ENCODE measurements at places on chromosomes 4 and X.

DNA sequence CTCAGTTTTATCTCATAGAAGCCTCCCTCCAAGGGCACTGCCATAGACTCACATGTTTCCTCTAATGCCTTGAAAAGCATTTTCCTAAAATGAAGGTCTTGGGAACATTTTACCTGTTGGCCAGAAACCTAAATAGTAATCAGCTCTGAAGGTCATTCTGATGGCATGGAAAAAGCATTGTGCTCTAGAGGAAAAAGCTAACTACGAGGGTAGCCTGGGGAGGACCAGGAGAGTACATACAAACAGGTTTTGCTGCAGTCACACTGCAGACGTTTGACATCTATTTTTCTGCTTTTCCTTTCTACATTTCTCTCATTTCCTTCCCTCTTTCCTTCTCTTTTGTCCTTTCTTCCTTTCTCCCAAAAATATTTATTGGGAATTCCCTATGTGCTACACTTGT, 103.3 kb upstream of the SORBS2 start:
- no peak for DNase-seq

- DNase-seq = no peak
Observed at GRCh38 chr4:80142394-80143306, 54.7 kb upstream of the PRDM8 start.

DNA sequence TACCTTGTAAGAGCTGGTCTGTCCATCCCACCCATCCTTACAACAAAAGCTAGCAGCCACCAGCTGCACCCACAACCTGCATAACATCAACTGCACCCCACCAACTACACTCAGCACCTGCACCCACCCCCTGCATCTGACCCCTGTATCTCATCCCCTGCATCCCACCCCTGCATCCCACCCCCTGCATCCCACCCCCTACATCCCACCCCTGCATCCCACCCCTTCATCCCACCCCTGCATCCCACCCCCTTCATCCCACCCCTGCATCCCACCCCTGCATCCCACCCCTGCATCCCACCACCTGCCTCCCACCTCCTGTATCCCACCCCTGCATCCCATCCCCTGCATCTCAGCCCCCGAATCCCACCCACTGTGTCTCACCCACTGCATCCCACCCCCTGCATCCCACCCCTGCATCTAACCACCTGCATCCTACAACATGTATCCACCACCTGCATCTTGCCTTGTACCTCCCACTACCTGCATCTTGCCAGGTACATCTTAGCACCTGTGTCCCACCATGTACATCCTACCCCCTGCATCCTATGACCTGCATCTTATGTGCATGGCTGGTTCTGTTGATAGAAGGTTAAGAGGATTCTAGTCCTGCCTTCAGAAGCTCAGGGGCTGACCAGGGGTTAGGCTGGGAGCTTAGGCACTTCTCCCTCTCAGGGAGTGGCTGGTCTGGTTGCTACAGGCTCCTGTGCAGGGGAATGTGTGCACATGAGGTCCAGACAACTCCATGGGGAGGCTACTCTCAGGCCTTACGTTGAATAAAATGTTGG, 9.4 kb downstream of the TMEM271 start:
- no peak for DNase-seq

- DNase-seq = no peak
Observed at GRCh38 chr4:112532267-112532666, 16.3 kb upstream of the NEUROG2 start.

DNA sequence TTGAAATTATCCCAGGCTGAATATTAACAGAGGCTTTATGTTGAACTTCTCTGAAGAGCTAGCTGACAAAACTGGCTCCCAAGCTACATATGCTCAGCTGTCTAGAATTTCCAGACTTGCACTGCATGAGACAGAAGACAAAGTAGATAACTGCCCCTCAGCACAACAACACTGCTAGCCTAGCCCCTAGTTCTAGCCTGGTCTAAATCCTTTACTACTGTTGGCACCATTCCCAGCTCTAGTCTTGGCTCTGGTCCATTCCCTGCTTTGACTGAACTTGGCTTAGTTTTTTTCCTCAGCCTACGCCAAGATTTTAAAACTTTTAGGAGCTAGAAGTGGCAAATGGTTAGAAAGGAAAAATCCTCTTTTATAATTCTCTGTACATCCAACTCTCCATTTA, 7.6 kb upstream of the OPHN1 start:
- DNase-seq = no peak

DNA sequence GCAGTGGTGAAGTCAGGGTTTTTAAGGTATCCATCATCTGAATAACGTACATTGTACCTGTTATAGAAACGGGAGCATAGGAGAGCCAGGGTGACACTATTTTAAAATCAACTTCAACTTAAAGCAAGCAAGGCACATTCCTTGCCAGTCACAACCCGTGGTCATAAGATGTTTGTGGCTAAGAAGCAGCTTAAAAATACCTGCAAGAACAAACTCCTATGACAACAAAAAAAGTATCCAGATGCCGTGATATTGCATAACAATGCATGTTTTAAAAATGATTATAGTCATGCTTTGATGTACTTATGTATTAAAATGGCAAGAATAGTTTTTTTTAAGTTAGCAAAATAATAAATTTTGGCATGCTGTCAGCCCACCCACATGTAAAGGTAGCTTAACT, 16.5 kb upstream of the SYNPO2 start:
- DNase-seq = no peak

DNA sequence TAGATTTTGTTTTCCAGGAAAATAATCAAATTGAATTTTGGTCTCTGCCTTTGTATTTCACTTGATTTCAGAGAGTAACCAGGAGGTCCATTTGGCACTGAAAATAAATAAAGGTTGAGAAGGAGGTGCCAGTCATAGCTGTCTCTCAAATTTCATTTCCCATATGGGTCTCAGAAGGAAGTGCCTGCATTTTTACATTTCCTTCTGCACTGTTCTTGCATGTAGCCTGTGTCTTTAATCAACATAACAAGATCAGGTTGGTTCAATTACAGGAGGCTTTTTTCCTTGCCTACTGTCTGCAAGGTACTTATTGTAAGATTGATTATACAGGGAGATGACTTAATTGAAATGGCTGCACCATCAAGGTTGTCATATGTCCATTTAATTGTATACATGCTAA, 15.7 kb downstream of the LRRC66 start:
- no peak for DNase-seq

- DNase-seq = no peak
Observed at GRCh38 chr4:15754323-15754722, 23.8 kb upstream of the CD38 start.

DNA sequence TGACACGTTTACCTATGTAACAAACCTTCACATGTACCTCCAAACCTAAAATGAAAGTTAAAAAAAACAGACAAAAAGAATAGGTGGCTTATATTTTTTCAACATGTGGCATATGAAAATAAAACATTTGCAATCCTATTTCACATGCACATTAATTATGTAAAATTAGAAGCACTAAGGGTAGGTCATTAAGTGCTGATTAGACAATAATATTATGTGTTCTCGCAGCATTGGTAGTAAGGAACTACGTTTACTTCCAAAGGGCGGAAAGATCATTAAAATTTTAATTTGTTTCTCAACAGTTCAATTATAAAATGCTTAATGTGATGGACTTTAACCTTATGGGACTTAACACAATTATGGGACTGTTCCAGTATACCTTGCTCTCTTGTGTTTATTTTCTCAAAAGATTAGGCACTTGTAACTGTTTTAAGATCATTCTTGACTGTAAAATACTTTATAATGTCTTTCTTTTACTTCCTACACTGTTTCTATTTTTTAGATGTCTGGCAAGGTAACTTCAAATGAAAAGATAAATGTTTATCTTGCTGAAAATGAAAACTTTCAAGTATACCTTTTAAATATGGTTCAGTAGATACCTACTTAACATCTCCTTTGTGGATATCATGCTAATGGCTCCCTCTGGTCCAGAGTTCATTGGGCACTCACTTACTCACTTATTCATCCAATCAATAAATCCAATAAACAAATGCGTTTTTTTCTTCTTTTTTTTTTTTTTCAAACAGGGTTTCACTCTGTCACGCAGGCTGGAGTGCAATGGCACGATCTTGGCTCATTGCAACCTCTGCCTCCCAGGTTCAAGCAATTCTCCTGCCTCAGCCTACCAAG, 202.0 kb downstream of the ARAP2 start:
- DNase-seq = no peak

GRCh38 chrX:75623535-75623934, 100.7 kb upstream of the ZDHHC15 start:
- no peak for DNase-seq

- DNase-seq = no peak
Observed at GRCh38 chr4:115484479-115484878, 371.1 kb upstream of the NDST4 start.

GRCh38 chr4:119189638-119190037, 22.9 kb upstream of the USP53 start:
- no peak for DNase-seq

DNA sequence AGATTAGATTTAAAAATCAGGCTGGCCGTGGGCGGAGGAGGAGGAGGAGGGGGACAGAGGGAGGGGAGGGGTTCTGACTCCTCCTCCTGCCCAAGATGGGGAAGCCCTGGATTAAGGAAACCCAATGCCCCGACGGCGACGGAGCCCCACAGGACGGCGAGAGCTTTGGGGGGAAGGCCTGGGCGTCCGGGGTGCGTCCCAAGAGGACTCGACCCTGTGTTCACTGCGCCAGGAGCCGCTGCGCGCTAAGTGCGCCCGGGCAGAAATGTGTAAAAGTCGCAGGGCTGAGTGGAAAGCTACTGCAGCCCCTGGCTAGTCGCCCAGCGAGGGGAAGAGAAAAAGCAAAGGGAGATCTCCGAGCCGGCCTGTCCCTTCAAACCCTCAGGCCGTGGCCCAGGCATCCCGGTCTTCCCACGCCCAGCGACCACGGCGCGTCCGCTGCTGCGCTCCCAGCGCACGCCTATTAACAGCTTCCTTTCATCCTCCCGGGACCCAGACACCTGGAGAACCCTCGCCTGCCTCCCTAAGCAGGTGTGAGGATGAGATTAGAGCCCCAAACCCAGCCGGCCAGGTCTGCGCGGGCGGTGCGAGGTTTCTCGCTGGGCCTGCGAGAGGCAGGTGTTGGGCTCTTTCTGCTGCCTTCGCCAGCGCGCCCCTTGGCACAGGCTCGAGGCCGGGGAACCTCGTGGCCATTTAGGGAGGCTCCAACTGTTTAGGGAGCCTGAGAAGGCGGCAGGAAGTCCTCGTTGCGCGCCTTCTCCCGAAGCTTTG, 1.4 kb upstream of the RPS6KA3 start:
- no peak for DNase-seq

GRCh38 chr4:88846206-88846790, 148.7 kb upstream of the NAP1L5 start:
- no peak for DNase-seq

- no peak for DNase-seq
Observed at GRCh38 chr4:56649445-56650261, 31.4 kb downstream of the HOPX start.

DNA sequence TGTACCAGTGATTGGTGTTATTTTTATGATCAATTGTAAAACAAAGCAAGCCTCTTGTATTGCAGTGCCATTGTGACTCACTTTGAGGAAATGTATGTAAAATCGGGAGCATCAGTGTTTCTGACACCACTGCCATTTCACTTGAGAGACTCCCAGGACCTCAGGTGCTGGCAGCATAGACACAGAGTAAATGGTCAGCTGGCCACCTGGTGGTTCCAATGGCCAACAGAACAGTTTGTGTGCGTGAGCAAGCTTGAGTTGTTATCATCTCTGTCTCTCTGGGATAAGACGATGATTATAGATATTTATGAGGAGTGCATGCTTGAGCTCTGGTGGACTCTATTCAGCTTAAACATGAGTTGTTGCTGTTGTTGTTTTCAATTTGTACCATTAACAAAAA, 356.6 kb downstream of the GUCY2F start:
- no peak for DNase-seq

- no peak for DNase-seq
Observed at GRCh38 chr4:149964001-149964796, 114.0 kb upstream of the DCLK2 start.

- no peak for DNase-seq
Observed at GRCh38 chr4:186685767-186686183, 37.9 kb downstream of the FAT1 start.

DNA sequence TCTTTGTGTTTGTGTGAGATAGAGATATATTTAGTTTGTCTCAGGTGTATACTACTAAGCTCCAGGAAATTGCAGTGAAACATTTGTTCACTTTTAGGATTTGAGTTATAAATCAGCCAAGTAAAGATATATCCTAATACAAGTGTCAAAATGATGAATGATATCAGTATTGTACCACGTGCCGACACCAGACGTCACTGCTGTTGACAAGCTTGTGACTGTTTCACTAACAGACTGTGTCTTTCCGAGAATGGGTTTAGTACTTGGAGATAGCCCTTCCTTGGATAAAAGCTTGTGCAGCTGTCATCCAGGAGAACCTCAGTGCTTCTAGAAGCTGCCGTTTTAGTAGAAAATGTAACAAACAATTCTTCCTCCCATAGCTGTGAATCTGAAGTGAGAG, 343.3 kb downstream of the FBXO8 start:
- DNase-seq = no peak

- DNase-seq = no peak
Observed at GRCh38 chr4:75630174-75630936, at the start of gene CDKL2. CDKL2 (minus strand) TSS chr4:75630528; CDS start chr4:75625988, 4,540 bp downstream.

DNA sequence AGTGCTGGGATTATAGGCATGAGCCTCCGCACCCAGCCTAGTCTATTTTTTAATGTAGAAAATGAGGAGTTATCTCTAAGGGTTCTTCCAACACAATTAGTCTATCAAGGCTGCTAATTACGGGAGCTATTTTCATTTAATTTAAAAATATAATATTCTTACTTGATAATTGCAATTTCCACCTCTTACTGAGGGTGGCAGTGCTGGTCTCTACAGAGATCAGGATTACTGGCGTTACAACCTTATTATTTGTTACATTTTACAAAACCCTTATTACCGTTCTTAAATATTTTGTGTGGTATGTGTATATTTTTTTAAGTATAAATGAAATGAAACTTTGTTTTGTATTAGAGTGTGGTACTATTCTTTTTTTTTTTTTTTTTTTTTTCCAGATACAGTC, 17.6 kb upstream of the GK start:
- no peak for DNase-seq

DNA sequence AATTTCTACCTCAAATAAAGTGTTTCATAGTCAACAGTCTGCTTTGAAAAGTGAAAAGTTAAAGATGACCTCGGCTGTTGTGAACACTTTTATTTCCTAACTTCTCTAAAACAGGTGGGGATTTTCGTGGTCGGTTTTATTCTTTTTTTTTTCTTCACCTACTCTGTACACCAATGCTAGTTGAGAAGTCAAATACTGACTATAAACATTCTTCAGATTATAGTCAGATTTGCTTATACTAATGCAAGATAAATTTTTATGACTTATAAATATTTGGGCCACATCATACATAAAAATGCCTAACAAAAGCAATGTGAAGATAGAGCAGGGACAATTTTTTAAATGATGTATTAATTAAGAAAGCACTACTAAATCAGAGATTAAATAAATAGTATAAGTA, 98.1 kb upstream of the GPR34 start:
- no peak for DNase-seq

DNA sequence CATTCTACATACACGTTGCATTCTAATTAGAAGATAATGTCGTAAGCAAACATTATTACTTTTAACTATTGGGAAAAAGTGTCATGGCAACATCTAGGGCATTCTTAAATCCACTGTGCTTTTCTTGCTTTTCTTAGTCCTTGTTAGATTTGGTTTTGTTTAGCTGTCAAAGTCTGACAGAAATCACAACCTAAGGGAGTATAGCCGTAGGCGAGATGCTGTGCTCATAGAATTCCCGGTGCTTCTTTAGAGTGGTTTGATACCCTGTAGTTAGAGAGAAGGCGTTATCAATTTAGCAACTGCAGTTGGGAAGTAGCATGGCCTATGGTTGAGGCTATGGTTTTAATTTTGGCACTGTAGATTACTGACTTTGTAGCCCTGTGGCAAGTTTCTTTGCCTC, 45.7 kb downstream of the WWC2 start:
- DNase-seq = no peak

GRCh38 chrX:11188664-11189063, 77.5 kb downstream of the HCCS start:
- no peak for DNase-seq
